ENCODE measurements at places on chromosomes 3 and 15. TPM values are rescaled to one million over a fixed set of nuclear protein-coding genes. Genes with fewer than 3 reads are reported as not detected.

The RTP3 gene
- polyA plus RNA-seq, result not detected

DNA sequence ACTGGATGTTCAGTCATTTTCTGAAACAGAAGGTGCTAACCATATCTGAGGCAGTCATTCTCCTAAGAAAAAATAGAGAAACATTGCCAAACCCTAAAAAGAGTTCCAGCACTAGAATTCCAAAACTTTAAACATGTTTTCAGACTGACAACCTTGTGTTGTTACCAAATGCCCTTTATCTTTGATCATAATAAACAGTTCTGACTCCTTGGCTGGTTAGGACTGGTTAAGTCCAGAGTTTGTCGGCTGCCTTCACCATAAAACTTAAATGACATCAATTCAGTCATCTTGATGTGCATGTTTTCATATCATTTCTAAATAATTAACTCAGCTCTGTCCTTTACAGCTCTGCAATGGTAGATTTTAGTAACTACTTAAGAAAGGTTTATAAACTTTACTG, 68.0 kb downstream of the COL8A1 start:
- no peaks in the 10 kb centered on the region for H3K27me3 ChIP-seq
- no peaks in the 10 kb centered on the region for H3K4me1 ChIP-seq
- no peak for DNase-seq
- no peak overlapping the region for H3K27ac ChIP-seq
- H3K36me3 ChIP-seq, result no peaks in the 10 kb centered on the region

GRCh38 chr15:69031013-69032001, 16.8 kb downstream of the NOX5 start:
- H3K4me1 ChIP-seq, result no peaks in the 10 kb centered on the region
- 0 out of 2 replicates have a peak overlapping the region, but pooled peaks have one; percentile 35 for H3K4me3 ChIP-seq
- H3K27ac ChIP-seq, result no peak overlapping the region
- H3K27me3 ChIP-seq, result no peaks in the 10 kb centered on the region
- no peaks in the 10 kb centered on the region for H3K36me3 ChIP-seq

- no peaks in the 10 kb centered on the region for H3K4me1 ChIP-seq
- DNase-seq, result no peak
- H3K4me3 ChIP-seq, result no peak overlapping the region
- no peaks in the 10 kb centered on the region for H3K36me3 ChIP-seq
- H3K27ac ChIP-seq, result no peak overlapping the region
- H3K27me3 ChIP-seq, result no peaks in the 10 kb centered on the region
Observed at GRCh38 chr15:66401130-66402021, 14.7 kb downstream of the MAP2K1 start.
